Astrocyte (in vitro differentiated cells and primary cell): ENCODE measurements at places on chromosomes 4 and X.
A peak's percentile ranks its signal among the peaks of the same experiment; 100 is the strongest.

DNA sequence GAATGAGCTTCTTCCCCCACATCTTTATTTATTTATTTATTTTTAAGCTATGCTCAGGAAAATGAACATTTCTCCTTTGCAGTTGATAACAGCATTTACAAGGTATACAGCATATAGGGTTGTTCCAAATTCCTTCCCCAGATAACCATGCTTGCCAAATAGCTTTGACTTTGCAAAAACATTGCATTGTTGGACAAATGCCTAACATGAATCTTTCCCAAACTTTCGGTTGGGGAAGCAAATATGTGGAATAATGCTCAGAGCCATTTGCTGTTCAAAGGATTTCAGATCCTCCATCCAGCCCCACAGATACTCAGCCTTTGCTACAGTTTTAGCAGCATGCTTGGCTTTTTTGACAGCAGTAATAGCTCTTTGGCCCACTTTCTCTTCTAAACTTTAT, 127.2 kb upstream of the AGA start:
- peak; percentile 65 for DNase-seq
- no peak overlapping the region for H3K4me3 ChIP-seq
- no peaks in the 10 kb centered on the region for H3K27me3 ChIP-seq
- no peak overlapping the region for H3K27ac ChIP-seq
- H3K4me1 ChIP-seq: peaks cover 4% of the 10 kb centered on the region

DNA sequence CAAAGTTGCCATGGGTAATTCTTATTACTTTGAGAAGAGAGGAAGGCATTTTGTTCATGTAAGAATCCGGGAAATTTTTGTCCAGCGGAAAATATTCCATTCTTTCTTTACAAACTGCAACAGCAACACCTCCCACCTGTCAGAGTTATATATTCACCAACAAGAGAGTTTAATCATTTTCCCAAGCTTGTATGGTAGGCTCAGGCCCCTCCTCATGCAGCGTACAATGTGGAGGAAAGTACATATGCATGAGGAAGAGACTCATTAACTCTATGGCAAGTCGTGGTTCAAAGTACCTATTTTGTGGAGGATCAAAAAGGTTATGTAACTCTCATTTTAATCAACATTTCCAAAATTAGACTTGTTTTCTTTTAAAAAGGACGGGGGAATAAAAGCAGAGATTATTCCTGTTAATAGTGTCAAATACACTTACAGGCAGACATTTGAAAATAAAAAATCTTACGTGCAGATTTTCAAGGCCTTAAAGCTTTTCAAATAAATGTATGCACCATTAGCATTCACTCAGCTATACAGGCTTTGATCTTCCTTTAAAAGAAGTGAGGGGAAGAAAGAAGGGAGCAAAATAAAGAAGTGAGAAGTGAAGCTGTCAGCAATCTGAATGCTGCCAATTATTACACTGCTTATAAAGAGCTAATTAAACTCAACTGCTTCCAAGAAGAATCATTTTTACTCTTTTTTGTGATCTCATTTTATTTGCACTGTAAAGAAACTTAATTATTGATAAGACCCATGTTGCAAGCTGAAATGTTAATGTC, 204.8 kb downstream of the FAT4 start:
- H3K36me3 ChIP-seq: no peaks in the 10 kb centered on the region
- no peak for DNase-seq
- no peak overlapping the region for H3K4me3 ChIP-seq
- H3K27me3 ChIP-seq: no peaks in the 10 kb centered on the region

DNA sequence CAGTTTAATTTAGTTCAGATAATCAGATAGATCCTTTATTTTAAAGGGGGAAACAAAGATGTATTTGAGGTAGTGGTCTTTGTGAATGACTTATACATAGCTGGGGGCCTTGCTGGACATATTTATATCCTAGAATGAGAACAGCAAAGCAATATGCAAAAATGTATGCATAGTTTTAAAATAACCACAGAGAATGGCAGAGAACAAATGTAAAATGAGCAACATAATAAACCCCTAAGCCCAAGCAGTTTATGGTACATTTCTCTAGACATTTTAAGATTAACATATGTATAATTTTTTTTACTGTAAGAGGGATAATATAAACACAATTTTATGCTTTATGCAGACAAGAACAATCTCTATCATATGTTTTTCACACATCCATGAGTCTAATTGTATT, 434.2 kb upstream of the SMIM31 start:
- no peak for DNase-seq
- no peak overlapping the region for H3K4me3 ChIP-seq
- H3K27me3 ChIP-seq: no peaks in the 10 kb centered on the region

DNA sequence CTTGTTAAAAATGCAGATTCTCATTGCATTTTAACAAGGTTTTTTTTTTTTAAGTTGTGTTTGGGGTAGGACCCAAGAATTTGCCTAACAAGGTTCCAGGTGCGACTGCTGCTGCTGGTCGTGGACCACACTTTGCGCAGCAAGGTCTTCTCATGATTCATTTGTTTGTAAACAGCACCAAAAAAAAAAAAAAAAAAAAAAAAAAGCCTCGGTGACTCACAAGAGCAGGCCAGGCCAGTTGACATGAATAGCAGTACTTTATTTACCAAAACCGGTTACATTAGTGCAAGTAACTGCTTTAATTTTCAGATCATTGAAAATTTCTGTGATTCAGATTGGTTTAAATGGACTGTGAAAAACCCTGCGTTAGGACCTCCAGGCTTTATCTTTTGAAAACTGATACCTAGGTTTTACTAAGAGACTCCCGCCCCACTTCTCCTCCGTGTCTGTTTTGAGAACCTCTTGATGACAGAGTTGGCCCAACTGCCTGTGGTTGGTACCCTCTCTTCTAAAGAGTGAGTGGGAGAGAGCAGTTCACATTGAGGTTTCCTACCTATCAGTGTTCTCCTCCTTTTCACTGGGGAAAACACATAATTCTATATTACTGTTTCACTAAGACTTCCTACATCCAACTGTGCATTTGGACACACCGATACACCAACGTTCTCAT, 86.2 kb downstream of the PHEX start:
- H3K4me1 ChIP-seq: peaks cover 5% of the 10 kb centered on the region
- DNase-seq: no peak
- H3K36me3 ChIP-seq: no peaks in the 10 kb centered on the region
- no peak overlapping the region for H3K4me3 ChIP-seq
- no peak overlapping the region for H3K27ac ChIP-seq

DNA sequence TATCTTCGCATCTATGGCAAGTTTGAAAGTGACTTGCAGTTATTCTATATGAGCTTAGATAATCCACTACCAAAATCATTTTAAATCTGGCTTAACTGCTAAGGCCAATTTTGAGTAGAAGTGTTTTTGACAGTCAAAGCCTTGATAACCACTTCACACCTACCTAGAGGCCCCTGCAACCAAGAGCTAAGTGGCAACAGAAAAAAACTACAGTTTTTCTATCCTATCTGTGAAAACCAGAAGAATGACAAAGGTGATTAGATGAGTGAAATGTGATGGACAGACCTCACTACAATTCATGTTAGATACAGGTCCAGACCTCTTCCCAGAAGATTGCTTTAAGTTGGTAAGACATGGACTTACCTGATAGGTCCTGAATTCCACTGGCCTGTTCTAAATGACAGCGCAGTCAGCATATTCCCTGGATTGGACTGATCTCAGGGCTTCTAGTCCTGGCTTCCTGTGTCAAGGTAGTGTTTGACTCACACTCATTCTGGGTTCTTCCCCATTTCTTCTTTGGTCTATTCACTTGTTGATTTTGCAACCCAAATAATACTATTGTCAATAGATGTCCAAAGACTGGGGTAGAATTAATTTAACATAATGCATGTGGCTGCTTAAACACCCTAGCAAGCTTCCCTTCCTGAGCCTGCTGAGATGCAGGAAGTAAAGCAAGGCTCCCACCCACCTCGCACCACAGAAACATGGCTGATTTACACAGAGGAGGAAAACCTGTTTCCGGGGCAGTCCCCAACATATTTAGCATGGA, 65.1 kb downstream of the PPP3CA start:
- no peaks in the 10 kb centered on the region for H3K36me3 ChIP-seq
- DNase-seq: no peak
- no peaks in the 10 kb centered on the region for H3K27me3 ChIP-seq
- H3K4me1 ChIP-seq: peaks cover 16% of the 10 kb centered on the region
- no peak overlapping the region for H3K27ac ChIP-seq
